ENCODE measurements at places on chromosomes 5 and 9.

- DNase-seq, result no peak
Observed at GRCh38 chr5:59842999-59843398, 50.5 kb downstream of the PDE4D start.

DNA sequence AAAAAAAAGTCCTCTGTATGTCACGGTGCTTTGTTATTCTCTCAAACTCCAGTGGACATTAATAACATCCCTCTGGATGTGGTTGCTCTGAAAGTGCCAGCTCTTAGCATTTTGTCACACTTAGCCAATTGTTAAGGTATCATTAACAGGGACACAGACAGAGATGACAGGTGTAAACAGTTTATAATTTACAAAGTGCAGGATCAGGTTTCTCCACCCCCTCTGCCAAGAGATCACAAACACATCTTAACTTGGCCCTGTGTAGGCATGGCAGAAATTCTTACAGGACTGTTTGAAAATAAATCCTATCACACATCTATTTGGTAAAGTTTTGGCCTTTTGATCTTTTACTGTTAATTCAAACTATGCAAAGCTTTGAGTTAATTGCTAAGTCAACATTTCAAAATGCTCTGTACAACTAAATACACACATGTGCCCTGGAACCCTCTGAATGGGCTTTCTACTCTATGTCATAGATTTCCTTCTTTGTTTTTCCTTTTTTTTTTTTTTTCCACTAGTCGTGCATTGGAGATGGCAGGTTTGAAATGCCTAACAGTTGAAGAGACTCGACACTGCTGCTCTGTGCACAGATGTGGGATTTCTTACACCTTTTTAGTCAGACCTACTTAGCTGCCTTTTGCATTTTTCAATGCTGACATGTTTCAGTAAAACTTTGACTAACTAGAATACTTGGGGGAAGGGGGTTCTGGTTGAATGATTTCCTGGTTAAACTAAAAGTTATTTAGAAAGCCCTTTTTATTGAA is 41.7 kb downstream of the SEMA6A start:
- no peak for DNase-seq

DNA sequence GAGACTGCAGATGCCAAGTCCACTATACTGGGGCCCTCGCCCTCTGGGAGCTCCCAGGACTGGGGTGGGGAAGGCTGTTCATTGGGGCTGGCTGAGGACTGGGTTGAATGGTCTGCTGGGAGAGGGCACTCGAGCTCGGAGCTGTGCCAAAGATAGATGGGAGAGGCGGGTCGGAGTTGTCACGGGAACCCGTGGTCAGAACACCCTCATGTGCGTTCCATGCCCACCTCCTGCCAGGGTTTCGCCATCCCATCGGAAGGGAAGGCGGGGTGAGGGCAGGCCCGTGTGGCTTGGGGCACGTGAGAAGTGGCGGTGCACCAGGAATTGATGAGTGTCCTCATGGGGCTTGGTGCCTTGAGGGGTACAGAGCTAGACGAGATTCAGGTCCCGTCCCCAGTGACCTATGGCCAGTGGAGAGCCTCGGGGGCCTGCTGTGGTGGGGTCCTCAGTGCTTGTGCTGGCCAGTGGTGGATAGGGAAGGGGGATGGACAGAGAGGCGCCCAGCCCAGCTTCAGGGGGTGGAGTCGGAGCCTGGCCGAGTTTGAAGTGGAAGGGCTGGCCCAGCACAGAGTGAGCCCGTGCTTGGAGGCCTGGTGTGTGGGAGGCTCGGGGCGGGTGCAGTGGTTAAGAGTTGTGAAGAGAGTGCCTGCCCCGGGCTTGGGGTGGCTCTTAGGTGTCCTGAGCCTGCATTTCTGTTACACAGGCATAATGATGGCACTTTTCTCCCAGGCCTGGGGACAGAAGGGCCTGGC is 4.3 kb downstream of the CACFD1 start:
- no peak for DNase-seq

DNA sequence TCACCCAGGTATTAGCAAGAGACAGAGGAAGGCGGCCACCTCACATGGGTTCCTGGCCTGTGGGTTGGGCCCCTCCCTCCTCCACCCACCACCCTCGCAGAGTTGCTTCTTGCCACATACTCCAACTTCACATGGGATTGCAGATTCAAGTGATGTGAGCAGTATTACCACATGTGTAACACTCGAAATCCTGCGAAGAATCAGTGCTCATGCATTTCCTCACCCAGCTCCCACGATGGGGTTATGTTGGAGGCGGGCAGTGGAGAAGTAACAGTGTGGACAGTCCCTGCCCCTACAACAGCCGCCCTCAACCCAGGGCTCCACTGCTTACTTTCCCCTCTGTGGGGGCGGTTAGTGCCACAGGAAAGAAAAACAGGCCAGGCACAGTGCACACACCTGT is 3.9 kb upstream of the FBP1 start:
- no peak for DNase-seq

DNA sequence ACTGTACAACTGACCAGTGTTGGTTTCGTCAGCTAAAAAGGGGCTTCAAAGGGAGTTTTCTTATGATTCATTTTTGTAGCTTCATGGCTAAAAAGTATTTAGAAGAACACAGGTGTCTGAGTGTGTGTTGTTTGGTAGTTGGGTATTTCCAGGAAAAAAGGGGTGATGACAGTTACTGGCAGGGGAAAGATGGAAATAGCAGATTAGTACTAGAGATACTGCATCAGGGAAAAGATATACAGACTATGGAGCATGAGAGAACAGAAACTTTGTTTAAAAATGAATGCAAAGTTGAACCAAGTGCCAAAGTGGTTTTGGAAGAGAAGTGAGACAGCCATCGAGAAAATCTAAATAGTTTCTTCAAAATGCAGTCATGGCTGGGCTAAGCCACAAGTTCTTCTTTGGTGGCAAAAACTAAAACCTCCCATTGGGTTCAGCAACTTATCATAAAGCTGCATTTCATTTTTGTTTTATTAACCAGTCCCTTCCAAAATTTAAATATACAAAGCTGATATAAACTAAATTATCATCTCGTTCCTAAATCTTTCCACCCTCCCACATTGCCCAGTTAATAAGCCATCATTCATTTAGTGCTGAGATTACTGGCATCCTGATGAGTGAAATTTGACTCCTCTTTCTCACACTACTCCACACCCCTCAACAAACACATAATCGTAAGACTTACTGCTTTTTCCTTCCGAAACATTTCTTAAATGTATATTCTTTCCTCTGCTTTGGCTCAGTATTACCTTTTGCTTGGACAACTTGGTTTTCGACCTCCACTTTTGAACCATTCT is 33.5 kb downstream of the ELL2 start:
- DNase-seq, result no peak

DNA sequence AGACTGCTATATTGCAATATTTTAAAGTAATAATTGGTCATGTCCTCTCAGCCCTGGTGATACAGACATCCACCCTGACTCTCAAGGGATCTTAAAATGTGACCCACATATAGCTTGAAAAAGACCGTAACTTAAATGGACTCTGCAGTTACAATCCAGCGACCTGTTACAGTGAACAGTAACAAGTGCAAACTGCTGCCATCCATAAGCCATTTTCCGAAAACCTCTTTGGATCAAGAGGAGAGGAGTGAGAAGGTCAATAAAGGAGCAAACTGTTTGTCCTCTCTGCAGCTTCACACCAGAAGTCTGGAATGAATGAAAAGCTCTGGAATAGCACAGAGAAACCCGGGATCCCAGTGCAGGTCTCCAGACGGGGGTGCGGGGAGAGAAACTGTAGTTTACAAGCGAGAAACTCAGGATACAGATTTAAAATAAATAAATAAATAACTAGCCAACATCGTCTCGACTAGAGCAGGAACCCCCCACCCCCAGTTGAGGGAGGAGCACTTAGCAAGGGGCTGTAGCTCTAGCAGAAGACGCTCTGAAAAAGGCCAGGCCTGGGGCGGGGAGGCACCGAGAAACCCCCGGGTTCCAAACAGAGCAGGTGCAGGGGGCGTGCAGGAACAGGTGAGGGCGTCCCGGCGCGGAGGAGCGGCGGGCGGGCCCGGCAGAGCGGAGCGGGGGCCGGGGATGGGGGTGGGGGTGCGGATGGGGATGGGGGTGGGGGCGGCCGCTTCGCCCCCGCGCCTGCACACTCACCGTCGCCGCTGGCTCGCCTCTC is 572 bp downstream of the ZDHHC21 start:
- DNase-seq, result no peak

GRCh38 chr5:162685302-162685701 is 617.7 kb downstream of the GABRG2 start:
- DNase-seq, result no peak

- DNase-seq, result no peak
Observed at GRCh38 chr5:91053741-91054025, 329.4 kb downstream of the ARRDC3 start.

- no peak for DNase-seq
Observed at GRCh38 chr5:180648658-180649296, 623 bp downstream of the FLT4 start.

- DNase-seq, result no peak
Observed at GRCh38 chr9:77648234-77649108, at the start of gene GNA14. Gene GNA14 (minus strand): TSS chr9:77648322. CDS start chr9:77647793, 529 bp downstream.

- no peak for DNase-seq
Observed at GRCh38 chr5:1468629-1469527, 23.6 kb upstream of the SLC6A3 start.

DNA sequence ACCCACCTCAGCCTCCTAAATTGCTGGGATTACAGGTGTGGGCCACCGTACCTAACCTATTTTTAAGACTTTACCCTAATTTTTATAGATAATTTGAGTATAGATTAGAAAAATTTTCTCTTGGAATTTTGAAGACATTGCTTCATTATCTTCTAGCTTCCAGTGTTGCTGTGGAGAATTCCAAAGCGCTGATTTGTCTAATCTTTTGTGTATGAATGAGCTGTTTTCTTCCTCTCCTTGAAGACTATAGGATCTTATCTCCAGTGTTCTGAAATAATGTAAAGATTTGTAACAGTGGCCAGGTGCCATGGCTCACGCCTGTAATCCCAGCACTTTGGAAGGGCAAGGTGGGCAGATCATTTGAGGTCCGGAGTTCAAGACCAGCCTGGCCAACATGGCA is 5.7 kb upstream of the SNX24 start:
- DNase-seq, result no peak

GRCh38 chr5:170623576-170624181 is 119.9 kb downstream of the KCNIP1 start:
- DNase-seq, result no peak

- DNase-seq, result no peak
Observed at GRCh38 chr5:24388448-24388847, 256.3 kb downstream of the CDH10 start.

GRCh38 chr5:142915038-142915437 is 144.9 kb downstream of the ARHGAP26 start:
- no peak for DNase-seq

GRCh38 chr5:150523472-150524350 is 15.8 kb downstream of the NDST1 start:
- DNase-seq, result no peak

DNA sequence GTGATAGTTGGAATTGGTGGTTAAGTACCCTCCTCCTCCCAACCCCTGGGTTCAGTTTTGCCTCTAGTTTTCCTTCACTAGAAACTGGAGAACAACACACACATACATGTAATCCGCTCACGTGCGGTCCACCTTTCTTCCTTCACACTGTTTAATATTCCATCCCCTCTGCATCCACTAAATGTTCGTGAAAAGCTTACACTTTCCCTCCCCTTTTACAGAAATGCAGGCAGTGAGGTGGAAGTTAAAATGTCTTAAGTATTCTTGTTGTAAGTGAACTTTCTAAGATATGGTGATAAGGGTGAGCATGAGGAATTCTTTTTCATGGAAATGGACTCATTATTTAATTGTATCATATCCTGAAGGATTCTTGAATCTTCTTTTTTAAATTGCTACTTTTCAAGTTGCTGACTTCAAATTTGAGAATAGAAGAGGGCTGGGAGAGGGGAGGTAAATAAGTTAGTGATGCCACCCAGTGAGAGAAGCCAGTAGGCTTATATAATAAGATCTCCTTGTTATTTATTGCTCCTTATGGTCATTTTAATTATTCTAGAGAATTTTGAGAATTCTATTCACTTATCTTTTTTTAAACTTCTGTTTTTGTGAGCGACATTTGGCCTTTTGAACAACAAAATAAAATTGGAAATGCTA is 90.2 kb downstream of the TLE4 start:
- no peak for DNase-seq
